ENCODE measurements at places on chromosomes 16 and 17.

- DNase-seq, result peak; percentile 59
Measured at GRCh38 chr16:4693956-4694641, 737 bp downstream of the NUDT16L1 start.

DNA sequence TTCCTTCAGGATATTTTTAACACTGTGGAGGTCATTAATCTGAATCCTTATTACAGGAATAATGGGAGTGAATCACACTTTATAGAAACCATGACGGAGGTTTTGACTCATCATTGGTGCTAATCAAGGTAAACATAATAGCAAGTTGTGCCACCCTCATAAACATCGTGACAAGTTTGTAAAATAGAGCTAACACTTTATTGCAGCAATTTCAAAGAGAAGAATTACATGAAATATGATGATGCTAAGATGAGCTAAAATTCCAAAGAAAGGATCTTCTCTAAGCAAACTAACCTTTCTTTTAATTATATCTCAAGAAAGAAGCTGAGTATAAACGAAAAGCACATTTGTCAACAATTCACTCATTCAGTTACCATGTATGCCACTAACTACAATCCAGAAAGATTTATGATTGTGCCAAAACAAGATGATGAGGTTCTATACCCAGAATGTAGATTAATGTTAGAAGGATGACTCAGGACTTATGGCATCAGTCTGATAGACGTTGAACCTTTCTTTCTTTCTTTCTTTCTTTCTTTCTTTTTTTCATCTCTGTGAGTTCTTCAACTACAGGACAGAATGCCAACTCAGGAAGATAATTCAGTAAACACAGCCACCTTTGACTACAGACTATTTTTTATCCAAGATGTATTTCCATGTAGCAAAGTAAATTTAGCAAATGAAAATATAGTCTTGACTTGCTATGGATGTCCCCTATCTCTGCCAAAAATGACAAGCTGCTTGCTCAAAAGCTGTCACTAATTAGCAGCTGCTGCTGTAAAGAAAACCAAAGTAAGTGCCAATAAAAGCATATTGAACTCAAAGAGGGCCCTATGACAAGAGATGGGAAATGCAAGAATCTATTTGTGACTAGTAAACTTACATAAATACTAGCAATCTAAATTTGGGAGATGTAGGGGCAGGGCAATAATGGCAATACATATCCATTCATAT is 23.3 kb downstream of the STAT5B start:
- DNase-seq, result peak; percentile 45

- DNase-seq, result no peak
Measured at GRCh38 chr17:77546772-77547241, 406.0 kb downstream of the SEC14L1 start.

GRCh38 chr17:40854175-40854814 is 12.7 kb downstream of the KRT12 start:
- no peak for DNase-seq

GRCh38 chr17:38444151-38444550 is 15.9 kb downstream of the ARHGAP23 start:
- peak; percentile 44 for DNase-seq

- no peak for DNase-seq
Measured at GRCh38 chr17:59401725-59402124, 70.3 kb downstream of the YPEL2 start.

GRCh38 chr17:60535382-60536279 is 9.6 kb upstream of the APPBP2 start:
- no peak for DNase-seq

DNA sequence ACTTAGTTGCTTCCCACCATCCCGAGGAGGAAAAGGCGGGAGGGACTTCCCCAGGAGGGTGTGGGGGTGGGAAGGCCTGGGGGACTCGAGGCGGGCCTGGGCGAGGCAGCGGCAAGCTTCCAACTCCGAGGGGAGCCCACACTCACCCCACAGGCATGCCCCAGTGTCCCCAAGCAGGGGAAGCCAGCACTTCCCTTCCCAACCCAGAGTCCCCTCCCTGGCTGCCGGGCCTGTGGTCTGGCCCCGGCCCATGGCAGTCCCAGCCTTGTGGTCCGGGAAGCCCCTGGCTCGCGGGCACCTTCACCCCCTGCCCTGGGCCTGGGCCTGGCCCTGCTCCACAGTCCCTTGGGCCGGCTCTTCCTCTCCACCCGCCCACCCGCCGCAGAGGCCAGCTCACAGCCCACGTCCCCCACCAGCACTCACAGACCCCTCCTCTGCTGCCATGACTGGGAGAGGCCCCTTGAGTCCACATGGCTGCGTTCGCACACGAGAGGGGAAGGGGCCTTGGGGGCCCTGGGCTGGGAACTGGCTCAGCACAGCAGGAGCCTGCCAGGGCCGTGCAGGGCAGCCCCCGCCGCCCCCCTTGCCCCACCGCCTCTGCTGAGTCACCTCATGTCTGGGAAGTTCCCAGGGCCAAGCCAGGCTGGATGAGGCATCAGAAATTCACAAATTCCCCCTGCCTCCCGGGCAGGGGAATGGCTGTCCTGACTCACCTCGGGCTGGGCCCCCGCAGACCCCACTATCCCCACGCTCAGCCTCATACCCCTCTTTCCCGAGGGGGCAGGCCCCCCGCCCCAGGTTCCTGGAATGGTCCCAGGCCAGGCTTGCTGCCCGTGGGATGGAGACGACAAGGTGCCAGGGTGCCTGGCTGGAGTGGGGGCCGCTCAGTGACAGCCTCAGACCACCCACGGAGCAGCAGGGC is 27.8 kb downstream of the BAHCC1 start:
- no peak for DNase-seq

DNA sequence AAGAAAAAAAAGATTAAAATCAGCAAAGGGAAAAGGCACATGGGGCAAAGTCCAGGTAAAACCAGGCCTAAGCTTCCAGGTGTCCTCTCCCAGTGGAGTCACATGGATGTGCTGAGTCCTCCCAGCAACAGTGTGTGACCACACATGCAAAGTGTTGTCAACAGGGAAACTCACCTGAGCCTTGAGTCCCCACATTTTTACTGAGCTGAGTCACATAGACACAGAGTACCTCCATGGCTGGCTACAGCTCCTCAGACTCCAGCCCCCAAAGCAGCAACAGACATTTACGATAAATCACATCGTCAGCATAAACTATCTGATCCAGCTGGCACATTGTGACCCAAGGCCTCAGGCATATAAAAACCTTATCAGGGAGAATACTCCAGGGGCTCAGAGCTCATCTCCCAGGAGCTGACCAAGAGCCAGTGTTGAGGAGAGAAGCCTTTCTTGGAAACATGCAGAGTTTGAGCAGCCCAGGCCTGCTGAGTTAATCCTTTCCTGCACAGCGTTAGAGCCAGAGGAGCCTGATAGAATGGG is 20.5 kb downstream of the ERCC4 start:
- no peak for DNase-seq

DNA sequence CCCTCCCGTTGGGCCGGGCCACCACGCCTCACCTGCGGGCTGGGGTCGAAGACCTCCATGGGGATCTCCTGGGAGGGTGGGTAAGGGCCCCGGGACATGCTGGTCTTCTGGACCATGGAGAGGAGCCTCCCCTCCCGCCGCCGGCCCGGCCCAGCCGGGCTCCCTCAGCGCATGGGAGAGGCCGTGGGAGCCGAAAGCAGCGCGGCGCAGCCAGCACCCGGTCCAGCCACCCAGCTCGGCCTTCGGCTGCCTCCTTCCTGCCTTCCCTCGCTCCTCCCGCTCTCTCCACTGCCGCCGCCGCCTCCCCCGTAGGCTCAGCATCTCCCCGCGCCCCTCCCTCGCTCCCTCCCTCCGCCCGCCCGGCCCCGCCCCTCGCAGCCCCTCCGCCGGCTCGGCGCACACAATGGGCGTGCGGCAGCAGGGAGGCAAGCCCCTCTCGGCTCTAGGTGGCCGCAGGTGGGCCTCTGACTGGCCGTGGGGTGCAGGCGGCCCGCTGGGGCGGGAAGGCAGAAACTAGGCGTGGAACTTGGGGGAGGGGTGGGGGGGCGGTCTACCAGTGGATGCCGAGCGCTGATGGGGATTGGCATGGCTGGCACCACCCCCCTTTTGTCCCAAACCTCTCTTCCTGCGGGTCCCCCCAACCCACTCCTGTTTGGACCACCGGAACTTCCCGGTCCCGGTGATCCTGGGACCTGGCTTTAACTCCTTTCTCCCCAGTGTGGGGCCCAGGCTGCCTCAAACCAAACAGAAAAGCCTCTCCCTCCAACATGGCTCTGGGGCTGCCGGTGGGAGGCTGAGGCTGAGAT is at the start of gene CACNB1:
CACNB1 (minus strand) TSS at position 290 of the 806 bp plus-strand sequence; CDS start at position 116, 174 bp downstream.
- peak; percentile 64 for DNase-seq

- no peak for DNase-seq
Measured at GRCh38 chr16:46826631-46827030, 4.3 kb downstream of the C16orf87 start.

- peak; percentile 73 for DNase-seq
Measured at GRCh38 chr17:17119533-17119932, 77.3 kb downstream of the MPRIP start.

- no peak for DNase-seq
Measured at GRCh38 chr17:80826955-80827645, 164.5 kb upstream of the CHMP6 start.

DNA sequence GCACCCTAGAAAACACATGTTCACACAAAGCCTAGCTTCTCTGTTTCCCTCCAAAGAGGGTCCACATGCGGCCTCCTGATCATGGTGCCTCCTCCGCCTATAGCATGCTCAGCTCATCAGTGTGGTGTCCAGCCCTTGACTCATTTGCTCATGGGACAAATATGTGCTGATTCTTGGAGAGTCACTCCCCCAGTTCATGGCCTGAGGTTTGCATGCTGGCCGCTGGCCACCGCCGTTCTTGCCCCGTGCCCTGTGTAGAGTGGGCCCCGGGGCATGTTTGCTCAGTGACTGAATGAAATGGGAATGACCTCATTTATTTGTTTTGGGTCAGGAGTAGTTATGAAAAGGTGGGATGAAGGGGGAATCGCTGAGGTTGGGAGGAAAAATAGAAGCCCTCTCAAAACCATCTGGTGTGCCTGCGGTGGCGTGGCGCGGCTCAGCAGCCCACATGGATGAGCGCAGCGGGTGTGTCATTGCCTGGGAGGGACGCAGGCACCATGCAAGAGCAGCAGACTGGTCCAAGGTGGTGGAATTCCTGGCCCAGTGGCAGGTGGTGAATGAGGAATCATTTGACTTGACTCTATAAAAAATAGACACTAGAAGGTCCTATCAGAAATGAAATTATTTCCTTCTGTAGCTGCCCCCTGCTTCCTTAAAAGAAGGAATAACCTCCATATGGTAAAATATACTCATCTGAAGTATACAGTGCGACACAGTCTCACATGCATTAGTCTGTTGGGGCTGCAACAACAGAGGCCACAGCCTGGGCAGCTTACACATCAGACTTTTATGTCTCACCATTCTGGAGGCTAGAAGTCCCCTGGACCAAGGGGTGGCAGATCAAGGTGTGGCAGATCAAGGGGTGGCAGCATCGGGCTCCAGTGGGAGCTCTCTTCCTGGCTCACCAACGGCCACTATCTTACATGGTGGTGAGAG is 31.7 kb downstream of the CRISPLD2 start:
- DNase-seq, result no peak

- DNase-seq, result no peak
Measured at GRCh38 chr16:2487903-2488531, 13.1 kb downstream of the TBC1D24 start.

DNA sequence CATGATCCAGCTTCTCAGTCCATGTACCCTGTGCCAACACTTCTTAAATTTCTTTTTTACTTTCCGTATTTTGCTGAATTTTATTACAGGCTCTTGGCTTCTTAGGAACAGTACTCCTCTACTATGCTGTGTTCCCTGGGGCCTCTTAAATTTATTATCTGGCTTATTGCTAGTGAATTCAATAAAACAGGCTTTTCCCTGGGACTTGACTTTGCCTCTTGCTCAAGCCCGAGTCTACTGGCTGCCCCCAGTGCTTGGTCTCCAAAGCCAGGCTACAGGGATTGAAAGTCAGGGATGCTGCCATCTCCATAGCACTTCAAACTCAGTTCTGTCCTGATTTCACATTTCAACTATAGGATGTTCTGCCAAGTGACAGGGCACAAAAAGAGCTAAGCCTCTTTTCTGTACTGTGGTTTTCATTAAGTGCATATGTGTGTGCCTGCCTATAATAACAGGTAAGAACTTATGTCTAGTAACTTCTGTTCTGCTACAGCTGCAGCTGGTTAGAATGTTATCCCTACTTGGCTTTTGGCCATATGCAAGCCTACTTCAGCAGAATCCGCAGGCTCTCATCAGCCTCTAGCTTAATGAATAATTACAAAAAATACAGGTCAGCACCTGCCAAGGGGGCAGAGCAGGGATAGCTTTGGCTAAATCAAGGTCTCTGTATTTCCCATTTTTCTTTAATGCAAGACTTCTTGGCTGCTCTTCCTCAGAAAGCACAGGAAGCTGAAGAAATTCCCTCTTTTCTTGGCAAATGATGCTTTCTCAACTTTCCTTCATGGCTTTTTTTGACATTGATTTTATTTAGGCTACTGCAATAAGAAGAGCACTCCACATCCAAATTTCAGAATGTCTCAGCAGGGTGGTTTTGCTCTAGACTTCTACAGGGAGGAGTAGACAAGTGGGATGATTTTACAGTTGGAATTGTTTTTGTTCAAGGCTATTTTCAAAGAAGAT is 8.2 kb downstream of the FAM20A start:
- no peak for DNase-seq
